Fibroblast of mammary gland (primary cell): ENCODE measurements at places on chromosomes 1 and 21.
A peak's percentile ranks its signal among the peaks of the same experiment; 100 is the strongest.

DNA sequence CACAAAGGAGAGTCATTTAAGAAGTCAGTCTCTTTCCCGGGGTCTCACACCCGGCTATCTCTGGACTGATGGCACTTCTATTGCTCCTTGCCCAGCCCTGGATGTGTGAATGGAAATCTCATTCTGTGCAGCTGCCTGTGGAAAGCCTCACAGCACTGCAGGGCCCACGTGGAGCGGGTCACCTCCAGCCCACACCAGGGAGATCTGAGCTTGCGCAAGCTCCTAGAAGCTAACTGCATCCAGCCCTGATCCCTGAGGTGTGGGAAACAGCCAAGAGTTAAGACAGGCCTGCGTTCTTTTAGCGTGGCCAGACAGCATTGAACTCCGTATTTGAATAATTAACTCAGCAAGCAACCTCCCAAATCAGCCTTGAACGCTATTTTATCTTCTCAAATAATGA lies 150.5 kb downstream of the LRIG2 start:
- peak; percentile 63 for DNase-seq

GRCh38 chr1:28745653-28746173 lies 9.0 kb downstream of the YTHDF2 start:
- DNase-seq: no peak

GRCh38 chr1:245946905-245947304 lies 560.2 kb downstream of the SMYD3 start:
- DNase-seq: no peak

DNA sequence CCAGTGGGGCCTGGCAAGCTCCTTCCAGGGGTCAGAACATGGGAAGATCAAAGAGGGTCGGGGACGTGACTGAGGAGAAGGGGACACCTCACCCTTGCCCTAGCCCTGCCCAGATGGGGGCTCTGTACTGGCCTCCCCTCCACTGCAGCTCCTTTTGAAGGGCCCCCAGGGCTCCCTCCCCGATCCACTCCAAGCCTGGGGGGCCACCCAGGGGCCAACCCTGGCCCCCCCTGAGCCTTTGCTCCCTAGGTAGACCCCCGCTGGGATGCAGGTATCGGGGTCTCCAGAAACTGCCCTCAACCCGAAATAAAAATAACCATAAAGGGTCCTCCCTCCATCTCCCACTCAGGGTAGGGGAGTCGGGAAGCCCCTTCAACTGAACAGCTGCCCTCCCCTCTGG lies 37.4 kb upstream of the FAM131C start:
- DNase-seq: no peak

DNA sequence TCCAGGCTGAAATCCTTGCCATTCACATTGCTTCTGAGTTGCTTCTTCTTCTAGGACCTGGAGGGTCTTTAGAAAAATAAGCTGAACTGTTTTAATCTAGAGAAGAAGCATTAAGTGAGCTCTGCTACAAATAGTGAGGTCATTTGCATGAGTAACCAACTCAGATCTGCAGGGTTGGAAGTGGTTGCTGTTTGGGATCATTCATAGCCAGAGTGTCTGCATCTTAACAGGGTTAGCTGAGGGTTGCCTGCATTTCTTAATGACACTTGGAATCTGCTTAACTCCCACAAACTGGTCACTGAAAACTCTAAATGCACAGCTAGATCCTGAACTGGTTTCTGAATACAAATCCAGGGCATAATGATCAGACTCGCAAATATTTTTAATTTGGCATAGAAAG lies 9.9 kb downstream of the CNIH3 start:
- DNase-seq: peak; percentile 88

GRCh38 chr1:100703716-100704115 lies 15.8 kb upstream of the VCAM1 start:
- DNase-seq: no peak

DNA sequence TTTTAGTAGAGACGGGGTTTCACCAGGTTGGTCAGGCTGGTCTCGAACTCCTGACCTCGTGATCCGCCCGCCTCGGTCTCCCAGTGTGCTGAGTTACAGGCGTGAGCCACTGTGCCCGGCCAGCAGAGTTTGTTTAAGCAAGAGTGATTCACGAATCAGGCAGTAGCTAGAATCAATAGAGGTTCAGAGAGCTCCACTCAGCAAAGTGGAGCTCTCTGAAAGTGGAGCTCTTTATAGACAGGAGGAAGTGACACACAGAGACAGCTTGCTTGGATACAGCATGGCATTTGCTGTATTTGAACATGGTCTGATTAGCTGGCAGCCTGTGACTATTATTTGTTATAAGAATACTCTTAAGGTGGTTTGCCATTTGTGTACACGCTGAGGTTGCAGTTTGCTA lies 27.1 kb upstream of the CD34 start:
- DNase-seq: peak; percentile 16

GRCh38 chr21:42337830-42338728 lies 12.7 kb downstream of the TFF2 start:
- DNase-seq: peak; percentile 37

DNA sequence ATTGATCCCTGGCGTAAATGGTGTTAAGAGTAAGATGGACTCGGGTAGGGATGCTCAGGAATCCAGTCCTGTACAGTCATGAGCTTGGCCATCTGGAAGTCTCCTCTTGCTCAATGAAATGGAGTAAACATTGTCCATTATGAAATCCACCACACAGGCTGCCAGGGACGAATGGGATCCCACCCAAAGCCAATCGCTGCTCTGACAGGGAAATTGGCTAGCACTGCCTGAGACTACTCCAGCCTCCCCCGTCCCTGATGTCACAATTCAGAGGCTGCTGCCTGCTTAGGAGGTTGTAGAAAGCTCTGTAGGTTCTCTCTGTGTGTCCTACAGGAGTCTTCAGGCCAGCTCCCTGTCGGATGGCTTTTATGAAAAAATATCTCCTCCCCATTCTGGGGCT lies at the start of gene HSD11B1:
HSD11B1 (plus strand) TSS at position 263 of the 400 bp plus-strand sequence; CDS start at position 360, 97 bp downstream.
- DNase-seq: peak; percentile 97

DNA sequence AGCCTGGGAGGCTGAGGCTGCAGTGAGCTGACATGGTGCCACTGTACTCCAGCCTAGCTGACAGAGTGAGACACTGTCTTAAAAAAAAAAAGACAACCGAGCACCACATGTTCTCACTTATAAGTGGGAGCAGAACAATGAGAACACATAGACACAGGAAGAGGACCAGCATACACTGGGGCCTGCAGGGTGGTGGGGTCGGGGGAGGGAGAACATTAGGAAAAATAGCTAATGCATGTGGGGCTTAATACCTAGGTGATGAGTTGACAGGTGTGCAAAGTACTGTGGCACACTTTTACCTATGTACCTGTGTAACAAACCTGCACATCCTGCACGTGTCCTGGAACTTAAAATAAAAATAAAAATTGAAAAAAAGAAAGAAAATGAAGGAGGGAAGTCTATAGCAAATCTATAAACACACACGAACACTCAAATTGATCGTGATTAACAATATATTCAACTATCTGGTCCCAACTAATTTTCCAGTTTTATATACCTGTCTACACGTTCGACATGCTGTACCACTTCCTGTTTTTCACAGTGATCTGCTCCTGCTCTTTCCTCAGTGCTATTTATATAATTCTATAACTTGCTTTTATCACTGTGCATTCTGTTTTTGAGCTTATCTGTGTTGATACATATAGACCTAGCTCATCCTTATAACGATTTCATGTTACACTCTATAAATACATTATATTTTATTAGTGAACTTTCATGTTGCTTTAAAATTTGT lies 27.2 kb downstream of the AK5 start:
- no peak for DNase-seq

DNA sequence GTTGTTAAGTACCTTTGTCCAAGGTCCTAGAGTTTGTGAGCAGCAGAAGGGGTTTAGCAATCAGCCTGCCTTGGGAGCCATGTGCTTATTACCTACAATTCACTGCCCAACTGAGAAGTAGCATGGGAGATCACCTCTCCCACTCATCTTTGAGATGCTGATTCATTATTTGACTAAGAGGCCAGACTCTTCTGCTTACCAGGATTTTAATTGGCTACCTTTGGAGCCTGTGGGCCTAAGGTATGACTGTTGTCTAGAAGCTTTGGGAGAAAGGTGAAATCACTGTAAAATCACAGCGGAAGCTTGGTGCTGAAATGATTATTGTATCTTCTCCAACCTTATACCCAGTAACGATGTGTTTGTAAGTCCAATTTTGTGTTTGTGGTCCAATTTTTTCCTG lies 213.4 kb downstream of the ST6GALNAC3 start:
- DNase-seq: no peak

GRCh38 chr1:157315544-157315943 lies 177.3 kb upstream of the ETV3 start:
- no peak for DNase-seq

DNA sequence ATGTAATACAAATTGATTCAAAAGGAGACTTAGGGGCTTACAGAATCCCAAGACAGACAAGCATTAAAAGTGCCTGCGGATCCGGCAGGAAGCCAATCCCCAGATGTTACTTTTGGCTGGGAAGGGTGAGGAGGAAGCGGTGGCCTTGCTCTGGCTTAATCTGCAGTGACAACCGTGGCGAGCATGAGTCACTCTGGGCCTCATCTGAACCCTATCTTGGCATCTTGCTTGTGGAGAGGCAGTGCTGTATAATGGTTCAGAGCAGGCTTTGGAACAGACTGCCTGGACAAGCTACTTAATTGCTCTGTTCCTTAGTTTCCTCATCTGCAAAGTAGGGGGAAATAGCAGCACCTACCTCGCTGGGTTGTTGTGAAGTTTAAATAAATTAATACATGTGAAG lies 74.1 kb downstream of the XCL2 start:
- peak; percentile 92 for DNase-seq

- DNase-seq: peak; percentile 3
Measured at GRCh38 chr1:55547405-55547804, 332.2 kb upstream of the USP24 start.
